CD4-positive, alpha-beta T cell treated with Interleukin-15 for 4 hours (primary cell): ENCODE measurements at places on chromosomes 16 and 17.
A peak's percentile ranks its signal among the peaks of the same experiment; 100 is the strongest.

DNA sequence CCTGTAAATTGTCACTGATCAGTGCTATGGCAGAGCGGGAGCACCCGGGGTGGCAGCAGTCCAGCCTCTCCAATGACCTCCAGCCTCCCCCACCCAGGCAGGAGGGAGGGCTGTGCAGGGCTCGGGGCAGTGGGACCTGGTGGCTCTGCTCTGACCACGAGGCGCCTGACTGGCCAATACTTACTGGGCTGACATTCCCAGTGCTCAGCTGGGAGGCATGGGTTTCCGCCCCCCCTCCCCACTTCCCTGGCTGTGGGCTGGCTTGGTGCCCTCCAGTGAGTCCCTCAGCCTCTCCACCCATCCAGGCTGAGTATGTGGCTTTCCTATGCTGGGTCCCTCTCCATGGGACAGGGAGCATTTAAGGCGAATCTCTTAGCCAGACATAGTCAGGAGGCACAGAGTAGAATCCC lies 2.7 kb downstream of the SOCS3 start:
- DNase-seq = no peak

- DNase-seq = no peak
Measured at GRCh38 chr16:84339311-84339710, 29.0 kb upstream of the ATP2C2 start.

- no peak for DNase-seq
Measured at GRCh38 chr16:78768226-78768625, 668.8 kb downstream of the WWOX start.

DNA sequence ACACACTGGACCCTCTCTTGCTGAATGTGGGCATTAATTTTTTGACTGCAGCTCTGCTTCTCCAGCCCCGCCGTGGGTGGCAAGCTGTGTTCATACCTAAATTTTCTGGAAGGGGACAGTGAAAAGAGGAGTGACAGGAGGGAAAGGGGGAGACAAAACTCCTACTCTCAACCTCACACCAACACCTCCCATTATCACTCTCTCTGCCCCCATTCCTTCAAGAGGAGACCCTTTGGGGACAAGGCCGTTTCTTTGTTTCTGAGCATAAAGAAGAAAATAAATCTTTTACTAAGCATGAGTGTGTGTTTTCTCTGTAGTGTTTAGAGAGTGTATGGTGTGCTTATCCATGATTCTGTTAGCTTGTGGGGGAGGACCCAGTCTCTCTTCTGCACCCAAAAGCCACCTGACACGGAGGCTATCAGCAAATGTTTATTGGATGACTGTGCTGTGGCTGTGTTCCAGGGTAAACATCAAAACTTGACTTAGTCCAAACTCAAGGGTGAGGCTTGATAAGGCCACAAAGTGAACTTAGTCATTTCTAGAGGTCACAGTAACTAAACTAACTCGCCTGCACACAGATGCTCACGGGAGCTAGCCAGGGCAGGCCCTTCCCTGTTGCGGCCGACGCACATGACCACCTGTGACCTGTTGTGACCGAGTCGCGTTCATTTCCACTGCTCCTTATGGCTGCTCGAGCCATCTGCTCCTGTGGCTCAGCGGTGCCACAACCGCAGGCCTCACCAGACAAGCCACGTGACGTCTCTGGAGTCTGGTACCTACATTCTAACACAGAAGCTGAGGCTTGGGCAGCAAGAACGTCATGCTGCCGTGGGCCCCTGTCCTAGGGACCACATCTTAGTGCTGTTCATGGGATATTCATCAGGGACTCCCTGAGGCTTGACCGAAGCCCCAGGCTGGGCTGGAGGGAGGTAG lies 9.8 kb upstream of the MED11 start:
- no peak for DNase-seq

- DNase-seq = no peak
Measured at GRCh38 chr16:87041286-87041685, 275.9 kb downstream of the C16orf95 start.

DNA sequence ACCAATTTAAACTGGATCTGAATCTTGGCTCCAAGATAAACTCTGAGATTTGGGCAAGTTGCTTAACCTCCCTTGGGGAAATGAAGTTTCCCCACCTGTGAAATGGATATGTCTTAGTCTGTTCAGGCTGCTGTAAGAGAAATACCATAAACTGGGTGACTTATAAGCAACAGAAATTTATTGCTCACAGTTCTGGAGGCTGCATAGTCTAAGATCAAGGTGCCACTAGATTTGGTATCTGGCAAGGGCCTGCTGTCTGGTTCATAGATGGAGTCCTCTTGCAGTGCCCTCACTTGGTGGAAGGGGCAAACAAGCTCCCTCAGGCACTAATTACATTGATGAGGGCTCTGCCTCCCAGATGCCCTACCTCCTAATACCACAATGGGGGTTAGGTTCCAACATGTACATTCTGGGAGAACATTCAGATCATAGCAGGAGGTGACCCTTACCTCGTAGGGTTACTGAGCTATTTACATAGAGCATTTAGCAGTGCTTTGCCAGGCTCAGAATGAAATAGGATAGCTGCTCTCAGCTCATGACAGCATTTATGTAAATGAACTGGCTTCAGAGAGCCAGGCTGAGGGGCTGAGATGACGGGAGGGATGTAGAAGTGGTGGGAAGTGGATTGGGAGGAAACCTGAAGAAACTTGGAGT lies 83.9 kb downstream of the SPECC1 start:
- DNase-seq = no peak

DNA sequence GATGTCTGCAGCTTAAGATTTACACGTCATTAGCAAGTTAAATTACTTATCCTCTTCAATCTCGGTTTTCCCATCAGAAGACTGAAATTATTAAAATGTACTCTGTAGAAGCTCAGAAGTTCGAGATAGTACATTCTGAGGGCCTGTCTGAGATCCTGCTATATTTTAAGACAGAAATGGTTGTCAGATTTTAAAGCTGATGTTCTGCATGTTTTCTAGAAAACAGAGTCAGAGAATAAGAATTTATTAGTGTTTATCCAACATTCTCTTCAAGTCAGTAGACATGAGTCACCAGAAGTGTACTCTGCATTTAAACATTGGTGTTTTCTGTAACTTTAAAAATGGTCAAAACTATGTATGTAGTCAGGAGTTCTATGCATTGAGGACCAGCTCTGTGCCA lies 155.2 kb upstream of the MYOCD start:
- no peak for DNase-seq

- DNase-seq = no peak
Measured at GRCh38 chr16:54135361-54136275, 151.0 kb downstream of the IRX3 start.

GRCh38 chr17:45364531-45365390 lies 47.9 kb upstream of the MAP3K14 start:
- no peak for DNase-seq

- peak; percentile 23 for DNase-seq
Measured at GRCh38 chr16:11361701-11362451, 16.6 kb downstream of the RMI2 start.

GRCh38 chr17:81870981-81871386 lies at the start of gene ARHGDIA:
Gene ARHGDIA, minus strand, starts transcription at chr17:81871337. Its CDS starts 1,407 bp downstream, at chr17:81869930.
- DNase-seq = no peak
